ENCODE measurements at places on chromosomes 7 and 10.

GRCh38 chr7:35415411-35415822 lies 161.5 kb upstream of the TBX20 start:
- DNase-seq = no peak

- no peak for DNase-seq
Observed at GRCh38 chr7:158133515-158134271, 453.9 kb downstream of the PTPRN2 start.

DNA sequence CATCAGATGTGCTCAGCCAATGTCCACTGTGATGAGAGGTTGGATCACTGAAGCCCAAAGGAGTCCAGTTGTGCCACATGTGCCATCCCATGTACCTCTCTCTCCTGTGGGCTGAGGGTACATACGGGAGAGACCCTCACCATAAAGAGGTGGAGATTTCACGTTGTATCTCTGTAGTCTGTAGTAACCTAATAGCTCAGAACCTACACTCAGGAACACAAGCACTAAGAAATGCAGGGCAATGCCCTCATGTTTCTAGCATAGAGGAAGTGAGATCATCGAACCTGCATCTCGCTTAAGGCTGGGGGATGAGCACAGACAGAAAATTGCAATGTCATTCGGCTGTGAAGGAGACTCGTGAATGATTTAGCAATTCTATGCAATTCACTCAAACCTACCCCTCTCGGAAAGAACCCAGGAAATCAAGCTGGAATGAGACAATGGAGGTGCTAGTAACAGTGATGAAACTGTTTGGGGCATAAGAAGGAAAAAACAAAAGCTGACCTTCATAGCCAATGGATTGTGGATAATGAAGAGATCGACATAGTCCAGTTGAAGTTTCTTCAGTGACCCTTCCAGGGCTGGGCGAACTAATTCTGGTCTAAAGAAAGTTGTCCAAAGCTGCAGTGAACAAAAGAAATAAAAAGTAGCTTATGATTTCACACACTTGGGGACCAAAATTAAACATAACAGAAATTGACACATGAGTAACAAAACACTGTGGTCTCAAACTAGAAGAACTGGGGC lies 80.3 kb upstream of the UCN3 start:
- DNase-seq = no peak

DNA sequence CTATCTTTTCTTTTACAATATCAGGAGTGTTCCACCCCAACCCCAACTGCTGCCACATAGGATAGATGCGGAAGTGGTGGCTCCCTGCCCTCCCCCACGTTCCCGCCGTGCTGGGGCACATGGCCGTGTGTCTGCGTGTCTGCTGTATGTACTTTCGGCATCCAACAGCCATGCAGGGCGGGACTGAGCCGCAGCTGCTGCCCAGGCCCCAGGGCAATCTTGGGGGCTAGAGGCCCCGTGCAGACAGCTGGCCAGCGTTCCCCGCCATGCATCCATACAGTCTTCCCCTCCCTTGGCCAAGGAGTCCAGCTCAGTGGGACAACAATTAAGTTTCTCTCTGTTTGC lies 162.7 kb downstream of the DGKB start:
- no peak for DNase-seq

- peak; percentile 74 for DNase-seq
Observed at GRCh38 chr7:924541-925231, 29.8 kb downstream of the ADAP1 start.

GRCh38 chr10:46317889-46318288 lies 31.1 kb downstream of the ANTXRL start:
- DNase-seq = no peak

DNA sequence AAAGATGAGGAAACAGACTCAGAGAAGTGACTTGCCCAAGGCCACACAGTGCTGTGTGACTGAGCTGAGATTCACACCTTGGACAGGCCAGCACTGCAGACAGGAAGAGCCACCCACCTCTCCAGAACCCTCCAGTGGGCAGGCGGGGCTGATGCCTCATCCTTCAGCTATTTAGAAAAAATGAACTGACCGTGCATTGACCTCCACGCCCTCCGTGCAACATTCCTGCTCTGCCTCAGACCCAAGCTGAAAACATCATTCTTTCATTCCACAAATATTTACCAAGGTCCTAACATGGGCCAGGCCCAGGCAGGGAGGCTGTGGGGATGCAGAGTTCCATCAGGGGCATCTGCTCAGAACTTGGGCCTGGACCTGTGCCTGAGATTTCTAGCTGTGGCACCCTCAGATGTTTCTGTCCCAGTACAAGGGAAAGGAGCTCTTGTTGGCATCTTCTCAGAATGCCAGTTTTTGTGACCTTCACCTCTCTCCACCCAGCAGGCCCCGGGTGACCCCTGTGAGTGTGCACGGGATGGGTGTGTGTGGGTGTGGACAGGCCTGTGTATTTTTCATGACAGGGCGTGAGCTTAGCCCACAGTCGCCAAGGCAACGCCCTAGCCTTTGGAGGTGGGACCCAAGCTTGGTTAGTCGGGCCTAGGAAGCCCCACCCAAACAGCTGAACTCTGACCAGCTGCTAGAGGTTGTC lies 6.5 kb downstream of the VSIR start:
- DNase-seq = no peak

GRCh38 chr10:29663718-29664117 lies 28.9 kb upstream of the SVIL start:
- DNase-seq = no peak

GRCh38 chr7:106629516-106629915 lies 31.4 kb downstream of the CCDC71L start:
- DNase-seq = no peak

GRCh38 chr7:30478349-30479201 lies at the start of gene NOD1:
NOD1 (minus strand) TSS chr7:30478784; CDS start chr7:30456921, 21,863 bp downstream.
- DNase-seq = peak; percentile 73

- DNase-seq = no peak
Observed at GRCh38 chr7:24971333-24972165, 8.4 kb downstream of the OSBPL3 start.

DNA sequence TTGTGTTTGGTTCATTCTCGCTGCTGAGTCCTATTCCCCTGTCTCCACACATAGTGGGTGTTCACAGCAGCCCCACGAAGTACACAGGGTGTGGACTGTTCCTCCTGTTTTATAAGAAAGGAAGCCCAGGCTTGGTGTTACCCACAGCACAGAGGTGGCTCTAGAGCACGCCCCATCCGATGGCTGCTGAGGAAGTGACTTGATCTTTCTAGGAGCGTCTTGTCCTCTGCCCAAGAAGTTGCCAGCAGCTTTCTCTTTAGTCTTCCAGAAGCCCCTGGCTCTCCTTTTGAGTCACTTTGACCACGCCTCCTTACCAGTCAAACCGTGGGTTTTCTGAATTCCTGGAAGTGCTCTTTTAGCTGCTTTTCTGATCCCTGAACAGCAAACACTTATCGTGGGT lies 94.0 kb downstream of the GRK5 start:
- peak; percentile 59 for DNase-seq

DNA sequence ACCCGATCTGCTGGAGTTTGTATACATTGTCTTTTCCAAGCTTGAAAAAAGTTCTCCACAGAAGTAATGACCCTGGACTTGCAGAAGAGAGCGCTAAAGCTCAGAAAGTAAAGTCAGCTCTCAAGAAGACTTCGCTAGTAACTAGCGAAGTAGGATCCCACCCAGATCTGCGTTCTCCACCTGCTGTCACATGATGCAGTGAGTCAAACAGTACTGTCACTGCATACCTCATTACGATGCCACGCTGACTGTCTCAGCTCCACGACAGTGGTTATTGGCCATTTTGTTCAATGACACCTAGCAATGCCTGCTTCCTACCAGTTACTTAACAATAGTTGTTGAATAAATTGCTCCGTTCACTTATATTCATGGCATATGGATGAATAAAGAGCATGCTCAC lies 29.7 kb upstream of the SEC61G start:
- peak; percentile 12 for DNase-seq

- DNase-seq = no peak
Observed at GRCh38 chr7:4787541-4787940, 12.1 kb downstream of the AP5Z1 start.

DNA sequence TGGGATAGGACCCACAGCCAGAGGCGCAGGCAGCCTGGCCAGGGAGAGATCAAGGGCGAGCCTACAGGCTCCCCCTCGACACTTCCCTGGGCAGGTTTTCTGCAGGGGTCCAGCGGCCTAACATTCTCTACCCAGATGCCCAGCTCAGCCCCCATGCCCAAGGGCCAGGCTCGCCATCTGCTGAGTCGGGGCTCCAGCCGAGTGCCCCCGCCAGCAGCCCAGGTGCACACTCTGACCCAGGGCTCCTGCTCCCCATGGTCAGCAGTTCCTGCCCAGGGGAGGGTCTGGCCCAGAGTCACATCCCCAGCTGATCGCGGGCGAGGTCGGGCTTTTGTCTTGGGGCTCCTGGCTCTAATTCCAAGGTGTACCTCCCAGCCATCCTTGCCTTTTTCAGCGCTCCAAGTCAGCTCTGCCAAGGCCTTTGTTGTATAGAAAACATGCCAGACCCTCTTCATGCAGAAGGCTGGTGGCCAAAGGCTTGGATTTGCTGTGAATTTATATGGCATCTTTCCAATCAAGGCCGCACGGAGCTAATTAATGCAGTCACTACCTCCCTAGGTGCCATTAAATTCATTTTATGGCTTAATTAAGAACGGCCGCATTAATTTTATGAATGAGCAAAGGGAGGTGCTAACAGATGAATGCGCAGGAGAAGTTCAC lies 120.6 kb downstream of the LRRC18 start:
- no peak for DNase-seq

- no peak for DNase-seq
Observed at GRCh38 chr7:68576366-68576765, 1021.9 kb upstream of the AUTS2 start.

- DNase-seq = no peak
Observed at GRCh38 chr7:132573251-132573955, 2.9 kb downstream of the PLXNA4 start.

DNA sequence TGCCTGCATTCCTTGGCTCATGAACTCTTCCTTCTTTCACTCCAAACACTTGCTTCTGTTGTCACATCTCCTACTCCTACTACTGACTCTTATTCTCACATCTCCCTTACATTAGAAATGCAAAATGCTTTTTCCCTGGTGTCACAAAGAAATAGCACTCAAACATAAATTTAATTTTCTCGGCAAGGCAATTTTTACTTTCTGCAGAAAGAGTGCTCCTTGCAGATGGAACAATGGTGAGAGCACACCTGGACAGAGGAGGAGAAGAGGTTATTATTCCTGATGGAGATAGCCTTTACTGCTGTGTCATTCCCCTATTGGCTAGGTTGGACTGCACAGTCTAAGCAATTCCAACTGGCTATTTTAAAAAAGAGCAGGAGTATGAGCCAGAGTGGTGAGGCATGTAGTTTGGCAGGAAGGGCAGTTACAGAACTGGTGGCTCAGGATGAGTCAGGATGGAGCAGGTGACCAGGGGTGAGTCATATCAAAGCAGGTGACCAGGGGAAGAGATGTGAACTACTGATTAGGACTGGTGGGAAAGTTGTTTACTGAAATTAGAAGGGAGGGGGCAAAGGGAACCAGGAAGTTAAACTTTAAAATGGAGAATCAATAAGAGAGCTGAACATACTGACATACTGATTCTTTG lies 52.9 kb downstream of the CYP2C9 start:
- DNase-seq = no peak

GRCh38 chr7:114405427-114405826 lies 9.2 kb upstream of the FOXP2 start:
- no peak for DNase-seq

GRCh38 chr10:73763343-73763742 lies 18.5 kb upstream of the CHCHD1 start:
- DNase-seq = no peak

GRCh38 chr7:138154661-138155060 lies 78.4 kb downstream of the AKR1D1 start:
- no peak for DNase-seq
